ENCODE measurements at places on chromosomes 5 and 9.
A peak's percentile ranks its signal among the peaks of the same experiment; 100 is the strongest.

DNA sequence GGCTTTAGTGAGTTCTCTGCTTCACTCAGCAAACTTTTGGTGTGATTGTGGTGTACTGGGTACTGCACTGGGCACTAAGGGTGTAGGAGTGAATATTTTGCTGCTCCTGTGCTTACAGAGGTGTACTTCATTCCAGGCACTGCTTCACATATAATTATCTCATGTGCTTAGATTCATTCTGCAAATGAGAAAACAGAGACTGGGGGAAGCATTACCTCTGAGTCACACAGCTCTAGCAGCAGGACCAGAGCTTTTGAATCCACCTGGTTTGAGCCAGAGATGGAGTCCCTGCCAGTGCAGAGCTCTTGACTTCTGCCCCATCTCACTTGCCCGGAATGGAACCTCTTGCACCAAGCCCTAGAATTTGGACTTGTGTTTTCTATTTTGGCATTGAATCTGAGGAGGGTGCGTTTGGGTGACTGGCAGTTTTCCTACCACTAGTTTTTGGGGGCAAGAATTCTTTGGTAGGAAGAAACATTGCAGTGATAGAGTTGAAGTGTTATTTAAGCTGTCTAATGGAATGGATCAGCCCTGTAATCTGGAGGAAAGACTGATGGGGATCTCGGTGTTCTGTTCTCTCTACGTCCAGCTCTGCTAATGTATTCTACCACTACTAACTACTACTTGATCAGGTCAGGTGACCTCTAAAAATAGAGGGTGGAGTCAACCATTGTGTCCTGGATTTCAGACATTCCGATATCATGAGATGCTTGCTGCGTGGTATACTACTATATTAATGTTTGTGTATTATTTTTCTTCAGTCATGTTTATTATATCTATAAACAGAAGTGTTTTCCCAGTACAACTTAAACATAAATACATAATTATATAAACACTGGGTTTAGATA, 2.5 kb downstream of the ARHGAP26 start:
- no peak for DNase-seq

- DNase-seq, result no peak
Measured at GRCh38 chr5:41575110-41575779, 64.8 kb upstream of the PLCXD3 start.

- peak; percentile 68 for DNase-seq
Measured at GRCh38 chr5:163439092-163439425, 1.7 kb downstream of the CCNG1 start.

GRCh38 chr9:89440951-89441654, 56.8 kb downstream of the SEMA4D start:
- DNase-seq, result no peak

DNA sequence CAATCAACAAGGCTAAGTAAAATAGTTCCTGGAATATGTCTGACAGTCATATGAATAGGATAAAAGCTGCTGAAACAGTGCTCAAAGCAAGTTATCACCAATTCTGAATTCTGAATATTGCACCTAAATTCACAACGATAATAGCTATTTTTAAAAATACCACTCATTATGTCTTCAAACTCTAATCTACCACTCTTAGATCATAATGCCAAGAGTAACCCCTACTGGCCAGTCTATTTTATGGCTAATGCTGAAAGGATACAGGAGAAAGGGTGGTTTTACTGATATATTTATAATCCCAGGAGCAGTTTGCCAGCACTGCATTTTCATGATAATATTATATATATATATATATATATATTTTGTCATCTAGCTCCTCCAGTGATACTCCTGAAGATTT, 232.8 kb downstream of the PDE4D start:
- DNase-seq, result peak; percentile 28

DNA sequence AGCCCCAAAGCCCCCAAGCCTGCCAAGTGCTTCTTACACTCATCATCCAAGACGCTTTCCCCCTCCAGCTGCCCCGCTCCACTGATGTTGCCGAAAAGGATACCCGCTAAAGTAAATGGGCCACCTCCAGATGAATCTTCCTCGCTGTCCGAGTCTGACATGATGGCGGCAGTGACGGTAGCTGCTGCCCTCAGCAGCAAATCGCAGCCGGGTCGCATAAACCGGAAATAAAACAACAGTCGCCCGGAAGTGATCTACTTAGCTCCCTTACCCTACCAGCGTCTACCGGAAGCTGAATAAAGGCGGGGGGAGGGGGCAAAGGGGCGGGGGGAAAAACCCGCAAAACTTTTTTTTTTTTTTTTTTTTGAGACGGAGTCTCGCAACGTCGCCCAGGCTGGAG, at the start of gene TAF1L:
Gene TAF1L (minus strand): TSS at position 308 of the 400 bp plus-strand sequence. CDS start 90 bp downstream, at position 218.
- DNase-seq, result no peak

GRCh38 chr5:157309796-157310195, 43.9 kb downstream of the CYFIP2 start:
- no peak for DNase-seq

- DNase-seq, result no peak
Measured at GRCh38 chr5:53963958-53964357, 346.4 kb downstream of the ARL15 start.

All from fibroblast of skin of right biceps (primary cell).